Mucosa of descending colon (tissue), 3 donors: ENCODE measurements at places on chromosomes 1 and 21. TPM values are rescaled to one million over a fixed set of nuclear protein-coding genes. Genes with fewer than 3 reads are reported as not detected.

The ATAD3C gene
- 1.4 TPM for total RNA-seq

The RXRG gene
- total RNA-seq = 1.8 TPM

The RNU1-3 gene
- 2,195 TPM for total RNA-seq

The CFHR5 gene
- total RNA-seq = not detected

The RUNX1 gene
- 29.4 TPM for total RNA-seq
